ENCODE measurements at places on chromosomes 5 and 9. TPM values are rescaled to one million over a fixed set of nuclear protein-coding genes. Genes with fewer than 3 reads are reported as not detected.

OCLN gene
- total RNA-seq: 11.9 TPM

PCDHB9 gene
- total RNA-seq: not detected

GCNT1 gene
- total RNA-seq: 1.7 TPM

TYRP1 gene
- not detected for total RNA-seq

TMEM167A gene
- 91.8 TPM for total RNA-seq

CARTPT gene
- total RNA-seq: not detected

TEX48 gene
- total RNA-seq: not detected

Data from A549 treated with CpdA at 1 μM for 4 hours (cell line).